ENCODE measurements at places on chromosomes 7 and 10.

GRCh38 chr7:81367326-81367931 is 402.4 kb downstream of the HGF start:
- no peak for DNase-seq

DNA sequence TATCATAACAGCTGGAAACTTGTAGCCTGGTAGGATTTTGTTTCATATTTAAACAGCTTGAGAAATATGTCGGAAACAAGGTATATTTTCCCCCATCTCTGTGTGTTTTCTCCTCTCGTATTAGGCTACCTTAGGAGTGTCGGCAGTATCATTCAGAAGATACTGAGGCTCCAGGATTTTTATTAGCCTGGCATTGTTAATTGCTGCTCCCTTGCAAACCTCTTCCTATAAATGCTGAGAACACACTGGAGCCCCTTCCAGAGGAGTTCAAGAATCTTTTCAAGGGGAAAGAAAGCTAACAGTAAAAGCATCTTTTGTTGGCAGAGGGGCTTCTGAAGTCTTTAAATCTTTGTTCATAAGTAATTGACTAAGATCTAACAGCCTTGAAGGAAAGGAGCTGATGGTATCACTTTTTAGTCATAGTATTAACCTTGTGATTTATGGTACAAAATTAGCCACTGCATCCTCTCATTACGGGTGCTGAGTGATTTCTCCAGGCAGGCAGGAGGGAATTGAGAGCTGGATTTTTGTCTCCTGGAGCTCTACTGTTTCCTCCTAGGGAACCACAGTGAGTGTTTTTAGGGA is 998.7 kb downstream of the LRMDA start:
- no peak for DNase-seq

DNA sequence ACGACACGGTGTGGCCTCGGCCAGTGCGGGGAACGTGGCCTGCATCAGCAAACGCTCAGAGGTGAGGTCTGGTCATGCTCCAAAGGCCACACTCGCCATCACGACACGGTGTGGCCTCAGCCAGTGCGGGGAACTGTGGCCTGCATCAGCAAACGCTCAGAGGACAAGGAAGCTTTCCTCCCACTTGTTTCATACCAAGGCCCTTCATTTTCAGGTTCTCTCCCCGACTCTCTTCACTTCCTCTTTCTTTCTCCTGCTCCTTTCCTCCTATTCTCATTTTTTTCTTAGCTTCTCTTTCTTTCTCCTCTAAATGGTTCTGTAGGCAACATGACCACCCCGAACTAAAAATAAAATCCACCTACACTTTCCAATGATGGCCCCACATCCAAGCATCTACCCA is 384.4 kb upstream of the SHH start:
- DNase-seq, result no peak

DNA sequence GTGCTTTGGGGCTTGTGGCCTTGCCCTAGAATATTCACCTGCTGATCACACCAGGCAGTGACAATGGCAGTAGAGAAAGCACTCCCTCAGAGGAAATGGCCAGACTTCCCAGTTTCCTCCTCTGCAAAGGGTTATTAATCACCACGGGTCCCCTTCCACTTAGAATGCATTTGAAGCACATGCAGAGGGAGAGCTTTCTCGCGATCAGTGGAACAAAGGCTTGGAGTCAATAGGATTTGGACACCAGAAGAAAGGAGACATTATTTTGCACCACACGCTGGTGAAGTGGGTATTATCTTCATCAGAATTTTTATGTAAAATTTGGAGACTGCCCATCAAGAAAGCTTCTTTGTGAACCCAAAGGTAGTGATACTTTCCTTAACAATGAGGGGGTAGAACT is 35.4 kb upstream of the INHBA start:
- no peak for DNase-seq

DNA sequence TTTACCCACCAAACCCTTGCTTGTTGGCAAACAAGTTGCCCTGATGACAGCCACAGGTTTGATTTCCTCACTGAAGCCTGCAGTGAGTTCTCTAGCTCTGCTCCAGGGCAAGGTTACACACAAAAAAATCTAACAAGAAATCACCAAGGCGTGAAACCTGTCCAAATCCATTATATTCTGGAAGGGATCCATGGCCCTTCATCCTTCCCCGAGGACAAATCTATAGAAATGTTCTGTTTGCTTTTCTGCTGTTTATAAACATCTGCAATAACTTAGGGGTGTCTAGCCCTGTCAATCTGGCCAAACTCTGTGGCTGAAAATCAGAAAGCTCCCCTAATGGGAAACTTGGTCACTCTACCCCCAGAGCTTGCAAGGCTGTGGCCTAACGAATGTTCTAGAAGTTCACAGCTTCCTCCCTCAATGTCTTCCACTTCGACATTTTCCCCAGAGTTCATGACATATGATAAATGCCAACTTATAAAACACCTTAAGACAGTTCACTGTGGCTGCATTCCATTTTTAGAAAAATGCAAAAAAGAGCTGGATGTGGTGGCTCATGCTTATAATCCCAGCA is 164.5 kb downstream of the PRPF18 start:
- no peak for DNase-seq

DNA sequence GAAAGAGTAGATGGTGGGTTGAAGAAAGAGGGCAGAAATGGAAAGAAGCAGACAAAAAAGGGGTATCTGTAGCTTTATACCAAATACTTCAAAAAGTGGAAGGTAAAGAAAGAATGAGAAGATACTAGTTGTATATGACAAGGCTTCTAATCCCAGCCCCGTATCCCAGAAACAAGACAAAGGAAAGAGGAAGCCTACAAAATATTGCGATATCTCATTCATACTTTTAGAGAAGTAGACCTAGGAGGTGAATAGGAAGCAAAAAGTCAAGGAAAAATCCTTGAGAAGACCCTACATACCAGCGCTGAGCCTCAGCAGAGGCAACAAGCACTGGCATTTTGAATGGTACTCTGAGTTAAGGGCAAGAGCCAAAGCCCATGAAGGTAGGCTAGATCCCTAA is 26.6 kb downstream of the PHTF2 start:
- DNase-seq, result no peak

GRCh38 chr10:75239096-75239790 is 3.5 kb upstream of the COMTD1 start:
- DNase-seq, result no peak

DNA sequence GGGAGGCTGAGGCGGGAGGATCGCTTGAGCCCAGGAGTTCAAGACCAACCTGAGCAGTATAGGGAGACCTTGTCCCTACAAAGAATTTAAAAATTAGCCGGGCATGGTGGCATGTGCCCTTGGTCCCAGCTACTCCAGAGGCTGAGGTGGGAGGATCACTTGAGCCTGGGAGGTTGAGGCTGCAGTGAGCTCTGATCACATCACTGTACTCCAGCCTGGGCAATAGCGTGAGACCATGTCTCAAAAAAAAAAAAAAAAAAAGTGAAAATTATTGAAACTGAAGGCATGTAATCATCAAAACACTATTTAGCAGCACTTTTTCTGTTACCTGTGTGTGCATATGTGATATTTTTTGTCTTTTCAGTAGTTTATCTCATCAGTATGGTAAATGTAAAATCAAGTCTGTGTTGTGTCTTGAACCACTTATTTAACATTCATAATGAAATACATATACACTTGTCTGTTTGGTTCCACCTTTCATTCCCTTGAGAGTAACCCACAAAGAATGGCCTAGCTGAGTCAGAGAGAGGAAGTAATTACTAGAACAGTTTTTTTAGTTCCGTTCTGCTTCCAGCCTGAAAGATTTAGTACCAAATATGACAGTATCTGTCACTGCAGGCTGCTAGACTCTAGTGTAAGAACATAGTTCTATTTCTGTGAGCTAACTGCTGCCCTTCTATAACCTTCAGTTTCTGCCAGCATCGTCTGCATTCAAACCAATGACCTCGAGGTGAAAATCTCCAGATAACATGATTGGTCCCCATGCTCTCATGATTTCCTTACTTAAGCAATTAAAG is 68.6 kb downstream of the MMRN2 start:
- DNase-seq, result no peak

GRCh38 chr7:119720541-119720940 is 552.4 kb upstream of the KCND2 start:
- no peak for DNase-seq

DNA sequence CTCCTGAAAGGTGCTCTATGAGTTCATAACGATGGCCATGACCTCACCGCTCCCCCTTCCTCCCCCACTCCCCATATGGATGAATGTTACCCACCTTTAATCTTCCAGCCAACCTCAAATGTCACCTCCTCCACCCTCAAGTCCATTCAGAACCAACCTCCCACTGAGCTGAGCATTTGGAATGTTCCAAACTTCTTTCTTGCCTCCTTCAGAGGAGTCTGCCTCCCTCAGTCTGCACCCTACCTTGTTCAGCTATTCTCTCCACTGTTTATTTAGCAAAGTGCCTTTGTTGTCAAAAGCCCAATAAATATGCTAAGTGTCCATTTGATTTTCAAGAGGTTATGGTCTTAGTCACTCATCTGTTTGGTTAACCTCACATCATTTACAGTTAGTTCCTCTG is 22.9 kb upstream of the MTPAP start:
- no peak for DNase-seq

- no peak for DNase-seq
Observed at GRCh38 chr7:126840869-126841268, 411.9 kb downstream of the GRM8 start.

DNA sequence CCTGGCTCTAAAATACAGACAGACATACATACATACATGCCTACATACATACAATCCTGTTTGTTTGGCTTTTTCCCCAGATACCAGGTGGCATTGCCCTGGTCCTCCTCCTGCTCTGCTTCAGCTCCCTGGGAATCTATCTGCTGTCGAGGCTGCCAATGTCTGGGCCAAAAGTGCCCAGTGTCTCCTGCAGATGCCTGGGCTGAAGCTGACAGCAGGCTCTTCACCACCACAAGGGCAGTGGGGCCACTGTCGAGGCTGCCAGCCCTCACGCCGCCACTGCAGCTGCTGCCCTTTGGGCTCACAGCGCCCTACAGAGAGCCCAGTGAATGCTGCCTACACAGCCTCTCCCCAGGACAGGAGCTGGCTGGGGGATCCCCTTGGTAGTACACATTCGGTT is 18.0 kb upstream of the STN1 start:
- no peak for DNase-seq

GRCh38 chr7:141359262-141359661 is 191.9 kb upstream of the AGK start:
- DNase-seq, result no peak

GRCh38 chr10:125231116-125231812 is 70.9 kb upstream of the CTBP2 start:
- no peak for DNase-seq

GRCh38 chr7:4218481-4218880 is 463.6 kb upstream of the FOXK1 start:
- no peak for DNase-seq

DNA sequence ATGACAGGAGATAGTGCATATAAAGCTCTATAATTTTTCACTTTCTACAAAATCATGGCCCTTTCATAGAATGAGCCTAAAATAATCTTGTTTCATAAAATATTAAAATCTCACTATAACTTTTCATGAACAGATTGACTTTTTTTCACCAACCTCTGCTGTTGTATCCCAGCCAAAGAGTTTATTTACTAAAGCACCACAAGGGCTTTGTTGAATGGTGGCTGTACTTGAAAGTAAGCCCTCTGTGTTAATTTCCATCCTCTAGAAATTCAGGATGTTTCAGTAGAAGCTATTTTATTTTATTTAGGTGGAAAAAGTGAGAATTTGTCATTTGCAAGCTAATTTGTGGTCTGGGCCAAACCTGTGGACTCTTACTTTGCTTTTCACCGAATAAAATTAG is 30.2 kb downstream of the THNSL1 start:
- no peak for DNase-seq

DNA sequence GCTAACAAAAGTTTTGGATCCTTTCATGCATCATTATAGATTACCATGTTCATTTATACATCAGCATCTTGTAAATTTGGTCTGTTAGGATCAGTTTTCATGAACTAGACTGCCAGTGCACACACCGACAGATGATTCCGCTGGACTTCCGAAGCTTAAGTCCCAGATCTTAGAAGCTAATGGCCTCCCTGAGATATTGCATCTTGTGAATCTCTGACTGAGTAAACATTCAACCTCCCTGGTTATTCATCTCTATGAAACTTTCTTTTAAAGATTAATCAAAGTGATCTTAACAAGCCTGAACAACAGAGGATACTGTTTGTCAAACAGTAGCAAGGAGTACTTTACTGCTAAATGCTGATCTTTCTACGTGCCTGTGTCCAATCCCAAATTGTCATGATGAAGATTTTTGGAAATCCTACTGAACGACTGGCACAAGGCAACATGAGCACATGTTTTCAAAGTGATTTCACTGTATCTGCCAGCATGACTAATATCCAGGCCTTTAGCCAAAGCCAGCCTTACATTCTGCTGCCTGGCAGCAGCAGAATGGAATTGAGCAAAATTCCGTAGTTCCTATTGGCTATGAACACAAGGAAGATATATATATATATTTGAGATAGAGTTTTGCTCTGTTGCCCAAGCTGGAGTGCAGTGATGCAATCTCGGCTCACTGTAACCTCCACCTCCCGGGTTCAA is 91.3 kb upstream of the ANK3 start:
- DNase-seq, result no peak

- DNase-seq, result no peak
Observed at GRCh38 chr10:2207246-2207922, 470.1 kb upstream of the ADARB2 start.

GRCh38 chr10:117424883-117425649 is 49.8 kb upstream of the PDZD8 start:
- no peak for DNase-seq

GRCh38 chr7:21013765-21014539 is 227.3 kb upstream of the SP8 start:
- DNase-seq, result no peak

GRCh38 chr10:127996586-127996985 is 89.7 kb downstream of the PTPRE start:
- no peak for DNase-seq

DNA sequence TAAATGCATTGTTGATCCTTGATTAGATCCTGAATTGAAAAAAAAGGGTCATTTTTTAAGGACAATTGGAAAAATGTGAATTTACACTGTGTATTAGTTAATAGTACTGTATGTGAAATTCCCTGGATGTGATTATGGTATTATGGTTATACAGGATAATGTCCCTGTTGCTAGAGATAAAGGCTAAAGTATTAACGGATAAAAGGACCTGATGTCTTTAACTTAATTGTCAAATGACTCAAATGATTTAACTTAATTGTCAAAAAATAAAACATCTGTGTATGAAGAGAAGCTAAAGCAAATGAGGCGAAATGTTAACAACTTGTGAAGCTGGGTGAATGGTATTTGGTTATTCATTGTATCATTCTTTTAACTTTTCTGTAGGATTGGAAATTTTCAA is 48.8 kb downstream of the SUFU start:
- DNase-seq, result no peak
